B cell (primary cell): ENCODE measurements at places on chromosomes 2 and 18. TPM values are rescaled to one million over a fixed set of nuclear protein-coding genes. Genes with fewer than 3 reads are reported as not detected.

DNA sequence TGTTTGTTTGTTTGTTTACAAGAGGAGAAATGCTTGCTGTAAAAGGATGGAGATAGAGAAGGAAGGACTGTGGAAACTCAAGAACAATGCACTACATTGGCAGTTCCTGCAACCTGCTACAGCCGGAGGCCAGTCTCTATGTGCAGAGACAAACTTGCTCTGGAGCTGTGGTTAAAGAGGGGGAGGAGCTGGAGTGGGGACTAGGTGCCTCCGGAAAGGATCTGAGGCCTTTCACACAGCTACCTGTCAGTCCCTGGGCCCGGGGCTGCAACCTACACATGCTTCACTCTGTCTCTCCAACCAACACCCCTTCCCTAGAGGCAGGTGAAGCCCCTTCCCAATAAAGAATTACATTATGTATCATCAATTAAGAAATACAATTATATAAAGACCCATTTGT, 1234.0 kb upstream of the ZEB2 start:
- no peak for DNase-seq

GRCh38 chr2:121810959-121811853, 55.8 kb downstream of the TSN start:
- peak; percentile 16 for DNase-seq

MYO7B gene
- total RNA-seq, result 2.6 and 5.0 TPM in 2 replicates

EMILIN1 gene
- total RNA-seq, result 0.39 and 0.52 TPM in 2 replicates

GRCh38 chr2:129781749-129782632, 197.5 kb upstream of the RAB6C start:
- no peak for DNase-seq

- DNase-seq, result no peak
Measured at GRCh38 chr2:205769879-205770278, 87.6 kb downstream of the NRP2 start.

EIF2AK3 gene
- 57.9 and 67.5 TPM in 2 replicates for total RNA-seq

CCDC74A gene
- 3.1 and 4.1 TPM in 2 replicates for total RNA-seq

SEMA4C gene
- 0.68 and 0.94 TPM in 2 replicates for total RNA-seq

DNA sequence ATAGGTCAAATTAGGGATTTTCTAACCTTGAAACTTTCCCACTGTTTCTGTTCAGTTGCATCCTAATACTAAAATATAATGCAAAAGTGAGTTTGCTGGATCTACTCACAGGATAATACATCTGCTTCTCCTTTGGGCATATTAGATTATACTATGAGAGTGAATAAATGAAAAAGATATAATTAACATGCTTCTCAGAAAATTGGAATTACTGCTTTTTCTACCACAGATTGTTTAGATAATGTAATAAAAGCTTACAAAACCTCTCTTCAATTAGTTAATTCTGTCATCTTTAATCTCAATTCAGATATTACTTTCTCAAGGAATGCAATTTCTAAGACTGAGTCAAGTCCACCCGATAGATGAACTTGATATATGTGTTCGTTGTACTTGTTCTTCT, 1077.2 kb upstream of the CDH2 start:
- DNase-seq, result no peak

HOXD9 gene
- total RNA-seq, result not detected in 2 replicates

DNA sequence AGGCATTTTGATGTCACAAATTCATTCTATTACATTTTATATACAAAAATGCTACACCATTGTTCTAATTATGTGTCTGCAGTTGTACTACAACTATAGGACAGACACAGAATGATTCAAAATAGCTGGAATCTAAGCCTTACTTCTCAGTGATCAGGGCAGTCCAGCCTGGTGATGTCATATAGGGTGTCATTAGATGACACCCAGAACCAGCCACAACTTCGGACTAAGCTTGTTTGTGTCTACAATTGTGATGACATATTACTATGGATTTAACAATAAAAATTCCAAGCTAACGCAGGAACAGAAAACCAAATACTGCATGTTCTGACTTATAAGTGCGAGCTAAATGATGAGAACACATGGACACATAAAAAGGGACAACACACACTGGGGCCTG, 31.0 kb downstream of the M1AP start:
- DNase-seq, result no peak

GRCh38 chr18:79692886-79693285, 13.3 kb downstream of the CTDP1 start:
- DNase-seq, result no peak

DNA sequence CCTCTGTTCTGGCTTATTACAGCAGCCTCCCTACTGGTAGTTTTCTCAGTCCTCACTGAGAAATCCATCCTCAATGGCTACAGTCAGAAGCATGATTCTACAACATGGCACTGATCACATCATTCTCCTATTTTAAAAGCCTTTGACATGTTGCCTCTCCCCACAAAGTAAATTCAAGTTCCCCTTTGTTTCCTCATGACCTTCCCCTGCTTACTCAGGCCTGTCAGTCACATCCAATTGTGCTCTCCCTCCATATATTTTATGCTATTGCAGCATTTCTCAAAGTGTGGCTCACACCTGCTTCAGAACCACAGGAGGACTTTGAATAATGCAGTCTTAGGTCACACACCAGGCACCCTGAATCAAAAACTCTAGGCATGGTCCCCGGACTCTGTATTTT, 124.6 kb downstream of the SPOPL start:
- DNase-seq, result no peak

NAT8 gene
- total RNA-seq, result not detected in 2 replicates

DNA sequence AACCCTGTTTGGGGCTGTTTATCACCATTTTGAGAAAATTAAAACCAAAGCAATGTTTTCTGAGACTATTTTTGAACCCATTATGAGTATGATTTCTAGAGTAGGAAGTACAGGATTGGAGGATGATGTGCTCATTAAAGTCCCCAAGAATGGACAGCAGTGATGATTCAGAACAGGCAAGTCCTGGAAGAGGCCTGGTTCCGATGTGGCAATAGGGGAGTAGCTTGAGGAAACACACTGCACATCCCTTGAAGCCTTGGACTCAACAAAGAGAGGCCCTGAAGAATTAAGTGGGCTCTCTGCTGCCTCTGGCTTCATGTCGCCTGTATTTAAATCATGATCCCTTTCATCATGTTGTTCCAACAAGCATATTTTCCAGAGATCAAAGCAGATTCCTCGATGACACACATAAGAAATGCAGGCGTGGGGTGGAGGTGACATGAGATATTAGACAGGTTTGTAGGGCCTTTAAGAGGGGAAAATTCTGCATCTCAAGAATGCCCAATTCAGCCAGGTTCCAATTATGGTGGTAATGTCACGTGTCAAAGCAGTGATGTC, 242.2 kb downstream of the FHOD3 start:
- no peak for DNase-seq

DNA sequence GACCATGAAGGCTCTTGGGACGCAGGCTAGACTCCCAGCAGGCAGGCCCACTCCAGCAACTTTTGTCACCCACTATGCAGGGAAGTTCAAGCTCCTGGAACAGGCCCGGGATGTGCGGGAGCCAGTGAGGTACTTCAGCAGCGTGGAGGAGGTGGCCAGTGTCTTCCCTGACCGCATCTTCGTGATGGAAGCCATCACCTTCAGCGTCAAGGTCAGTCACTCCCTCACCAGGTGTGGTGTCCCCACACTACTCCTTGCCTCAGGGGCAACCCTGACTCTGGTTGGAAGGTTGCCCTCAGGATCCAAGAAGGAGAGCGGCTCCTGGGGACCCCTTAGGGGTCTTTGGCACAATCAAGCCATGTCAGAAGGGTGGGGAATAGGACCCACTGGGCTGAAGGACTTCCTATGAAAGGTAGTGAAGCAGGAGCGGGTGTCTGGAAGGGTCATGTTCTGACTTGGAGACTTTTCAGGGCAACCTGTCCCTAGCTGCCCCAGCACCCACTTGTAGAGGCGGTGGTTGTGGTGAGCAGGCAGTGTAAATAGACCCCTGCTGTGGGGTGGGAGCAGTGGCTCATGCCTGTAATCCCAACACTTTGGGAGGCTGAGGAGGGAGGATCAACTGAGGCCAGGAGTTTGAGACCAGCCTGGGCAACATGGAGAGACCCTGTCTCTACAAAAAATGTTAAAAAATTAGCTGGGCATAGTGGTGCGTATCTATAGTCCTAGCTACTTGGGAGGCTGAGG, 10.2 kb downstream of the GAREM2 start:
- no peak for DNase-seq

DNA sequence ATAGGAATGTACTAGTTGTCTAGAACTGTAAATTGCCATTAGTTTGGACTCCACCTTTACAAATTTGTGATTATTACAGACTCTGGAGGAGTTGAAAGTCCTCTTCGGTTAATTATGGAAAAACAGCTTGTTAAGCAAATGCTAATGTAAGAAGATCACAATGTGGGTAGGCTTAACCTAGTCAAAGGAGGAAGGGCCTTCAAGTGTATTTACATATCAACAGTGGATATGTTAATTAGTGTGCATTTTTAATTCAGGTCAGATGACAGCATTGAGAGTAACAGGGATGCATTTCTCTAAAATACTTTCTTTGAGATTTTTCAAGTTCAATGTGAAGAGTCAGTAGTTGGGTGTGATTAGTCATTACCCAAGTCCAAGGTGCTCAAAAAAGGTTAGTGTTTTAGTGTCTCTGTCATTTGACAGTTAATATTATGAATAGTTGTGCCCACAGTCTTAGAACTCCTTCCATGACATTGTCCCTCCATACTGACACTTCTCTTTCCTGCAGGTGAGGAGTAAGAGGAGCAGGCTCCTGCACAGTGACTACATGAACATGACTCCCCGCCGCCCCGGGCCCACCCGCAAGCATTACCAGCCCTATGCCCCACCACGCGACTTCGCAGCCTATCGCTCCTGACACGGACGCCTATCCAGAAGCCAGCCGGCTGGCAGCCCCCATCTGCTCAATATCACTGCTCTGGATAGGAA, 28.0 kb downstream of the CD28 start:
- DNase-seq, result no peak

DNA sequence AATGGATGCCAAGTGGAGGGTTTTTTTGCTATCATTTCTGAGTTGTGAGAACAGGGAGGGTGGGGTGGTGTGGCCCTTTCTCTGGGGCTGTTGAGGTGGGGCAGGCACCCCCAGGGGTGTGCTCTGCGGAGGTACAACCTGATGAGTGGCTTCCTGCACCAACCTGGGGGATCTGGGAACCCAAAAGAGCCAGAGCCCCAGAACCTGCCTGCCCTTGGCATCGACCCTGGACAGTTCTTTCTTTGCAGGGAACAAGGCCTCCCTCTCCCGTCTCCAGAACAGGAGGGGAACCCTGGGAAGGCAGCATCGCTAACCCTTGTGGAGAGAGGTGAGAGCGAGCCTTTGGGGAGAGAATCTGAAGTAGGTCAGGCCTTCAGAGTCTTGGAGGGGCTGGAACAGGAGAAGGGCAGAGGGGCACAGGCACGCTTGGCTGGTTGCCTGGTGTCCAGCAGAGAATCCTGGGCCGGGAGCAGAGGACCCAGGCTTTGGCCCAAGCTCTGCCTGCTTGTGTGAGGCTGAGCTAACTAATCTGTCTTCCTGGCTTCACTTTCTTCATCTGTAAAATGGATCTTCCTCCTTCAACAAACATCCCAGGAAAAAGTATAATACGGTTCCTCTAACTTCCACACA, 84.9 kb downstream of the RHOB start:
- DNase-seq, result no peak

GRCh38 chr2:121778741-121779487, 23.5 kb downstream of the TSN start:
- DNase-seq, result no peak

DNA sequence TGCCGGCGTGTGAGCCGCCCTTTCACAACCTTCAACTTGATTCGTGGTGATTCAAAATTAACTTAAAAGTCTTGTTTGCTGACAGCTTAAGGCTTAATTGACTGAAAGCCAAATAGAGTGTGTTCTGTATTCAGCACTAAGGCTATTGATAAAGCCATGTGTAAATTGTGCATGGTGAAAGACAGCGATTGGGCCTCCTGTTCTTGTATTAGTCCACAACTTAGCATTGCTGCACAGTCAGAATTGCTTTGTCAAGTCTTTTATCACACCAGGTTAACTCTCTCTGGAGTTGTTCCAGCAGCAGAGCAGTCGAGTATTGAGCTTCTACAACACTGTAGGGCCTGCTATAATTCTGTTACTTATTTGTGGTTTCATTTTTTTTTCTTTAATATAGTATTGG, 210.1 kb downstream of the WDR7 start:
- no peak for DNase-seq

PROC gene
- 1.2 TPM in 1 of 2 replicates, not detected in the other for total RNA-seq

GRCh38 chr2:96760986-96761832, 507 bp downstream of the CNNM4 start:
- DNase-seq, result no peak

- DNase-seq, result no peak
Measured at GRCh38 chr2:24984912-24985311, 13.2 kb upstream of the DNAJC27 start.

DNA sequence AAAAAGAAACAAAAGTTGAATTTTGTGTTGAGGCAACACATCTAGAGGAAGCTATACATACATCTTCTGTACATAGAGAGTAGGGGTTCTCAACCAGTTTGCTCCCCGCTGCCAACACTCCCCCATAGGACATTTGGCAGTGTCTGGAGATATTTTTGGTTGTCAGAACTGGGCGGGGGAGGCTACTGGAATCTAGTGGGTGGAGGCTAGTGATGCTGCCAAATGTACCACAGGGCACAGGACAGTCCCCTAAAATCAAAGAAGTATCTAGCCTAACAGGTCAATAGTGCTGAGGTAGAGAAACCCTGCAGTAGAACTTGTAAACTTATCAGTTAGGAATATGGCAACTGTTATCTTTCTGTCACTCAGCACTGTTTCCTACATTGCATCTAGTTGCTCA, 21.3 kb downstream of the ADAM23 start:
- no peak for DNase-seq

DNA sequence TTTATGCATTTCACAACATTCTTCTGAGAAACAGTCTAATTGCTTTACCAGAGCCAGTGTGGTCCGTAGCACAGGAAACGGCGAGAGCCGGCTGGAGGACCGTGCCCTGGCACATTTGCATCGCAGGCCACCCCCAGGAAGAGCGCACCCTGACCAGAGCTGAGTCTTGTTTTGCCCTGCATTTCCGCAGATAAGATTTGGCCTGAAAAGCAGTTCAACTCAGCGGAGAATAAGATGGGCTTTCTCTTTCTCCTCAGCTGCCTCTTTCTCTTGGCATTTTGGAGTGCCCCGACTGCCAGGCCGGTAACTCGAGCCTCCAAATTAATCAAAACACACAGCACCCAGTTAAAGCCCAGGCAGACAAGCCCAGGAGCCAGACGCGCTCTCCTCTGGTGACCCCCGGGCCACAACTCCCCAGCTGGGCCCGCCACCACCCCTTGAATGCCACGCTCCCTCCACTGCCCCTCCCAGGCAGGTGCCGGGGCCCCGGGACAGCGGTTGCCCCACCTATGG, 464 bp downstream of the COL4A4 start:
- DNase-seq, result no peak

DNA sequence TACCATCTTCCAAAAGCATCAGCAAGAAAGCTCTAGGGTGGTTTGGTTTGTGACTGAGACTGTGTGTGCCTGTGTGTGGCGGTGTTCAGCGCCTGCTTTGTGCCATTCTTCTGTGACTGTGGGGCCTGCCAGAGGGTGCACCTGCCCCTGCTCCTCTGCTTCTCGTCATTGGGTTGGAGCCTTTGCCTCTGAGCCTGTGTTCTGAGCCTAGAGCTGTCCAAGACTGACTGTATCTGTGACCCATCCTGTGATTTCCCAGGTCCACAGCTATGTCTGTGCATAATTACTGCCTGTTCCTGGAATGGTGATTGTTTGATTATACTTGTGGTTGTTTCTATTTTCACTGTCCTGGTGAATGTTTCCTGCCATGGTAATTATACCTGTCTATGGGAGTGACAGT, 57.1 kb upstream of the KLHL29 start:
- DNase-seq, result no peak

GRCh38 chr2:60629305-60629662, 75.8 kb upstream of the BCL11A start:
- DNase-seq, result no peak

- peak; percentile 17 for DNase-seq
Measured at GRCh38 chr2:25375989-25376545, 34.3 kb upstream of the DNMT3A start.
